ENCODE measurements at places on chromosomes 4 and X.

DNA sequence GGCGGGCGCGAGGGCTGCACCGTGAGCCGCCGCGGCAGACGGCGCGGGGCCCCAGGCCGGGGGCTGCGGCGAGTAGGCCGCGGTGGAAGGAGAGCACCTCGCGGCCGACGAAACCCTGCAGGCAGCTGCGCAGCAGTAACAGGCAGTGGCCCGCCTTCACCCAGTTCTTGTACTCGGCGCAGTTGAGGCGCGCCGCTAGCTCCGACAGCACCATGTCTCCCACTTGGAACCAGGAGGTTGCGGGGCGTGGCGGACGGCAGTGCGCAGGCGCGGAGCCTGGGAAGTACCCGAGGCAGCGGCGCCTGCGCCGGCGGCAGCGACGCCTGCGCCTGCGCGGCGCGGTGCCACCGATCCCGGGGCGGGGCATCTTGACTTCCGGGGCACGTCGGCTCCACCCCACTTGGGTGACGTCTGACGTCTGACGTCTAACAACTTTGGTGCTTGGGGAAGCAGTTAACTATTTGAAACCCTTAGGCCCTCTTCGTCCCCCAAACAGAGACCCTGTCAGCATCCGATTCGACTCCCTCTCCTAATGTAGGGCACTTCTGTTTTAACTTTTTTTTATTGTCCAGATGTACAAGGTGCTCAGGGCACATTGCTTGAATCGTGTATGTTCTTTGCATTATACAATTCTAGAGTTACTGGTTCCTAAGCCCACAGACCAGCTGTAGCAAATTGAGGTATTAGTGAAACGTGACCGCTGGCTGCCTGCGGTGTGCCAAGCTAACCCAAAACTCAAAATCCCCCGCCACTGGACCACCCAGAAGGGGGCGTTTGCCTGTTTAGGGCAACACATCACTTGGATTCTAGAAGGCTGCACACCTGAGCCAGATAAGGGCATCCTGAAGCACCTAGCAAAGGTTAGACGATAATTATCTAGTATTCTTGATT is at the start of gene CXorf38:
TSS of gene CXorf38 (minus strand) at position 255 of the 891 bp plus-strand sequence. CDS start at position 214, 41 bp downstream.
- peak; percentile 96 for DNase-seq

GRCh38 chr4:10171055-10171454 is 54.5 kb upstream of the WDR1 start:
- no peak for DNase-seq

- no peak for DNase-seq
Observed at GRCh38 chrX:37779857-37780256, at the start of gene CYBB. TSS of gene CYBB (plus strand) at chrX:37780059. CDS start at chrX:37780078, 19 bp downstream.

DNA sequence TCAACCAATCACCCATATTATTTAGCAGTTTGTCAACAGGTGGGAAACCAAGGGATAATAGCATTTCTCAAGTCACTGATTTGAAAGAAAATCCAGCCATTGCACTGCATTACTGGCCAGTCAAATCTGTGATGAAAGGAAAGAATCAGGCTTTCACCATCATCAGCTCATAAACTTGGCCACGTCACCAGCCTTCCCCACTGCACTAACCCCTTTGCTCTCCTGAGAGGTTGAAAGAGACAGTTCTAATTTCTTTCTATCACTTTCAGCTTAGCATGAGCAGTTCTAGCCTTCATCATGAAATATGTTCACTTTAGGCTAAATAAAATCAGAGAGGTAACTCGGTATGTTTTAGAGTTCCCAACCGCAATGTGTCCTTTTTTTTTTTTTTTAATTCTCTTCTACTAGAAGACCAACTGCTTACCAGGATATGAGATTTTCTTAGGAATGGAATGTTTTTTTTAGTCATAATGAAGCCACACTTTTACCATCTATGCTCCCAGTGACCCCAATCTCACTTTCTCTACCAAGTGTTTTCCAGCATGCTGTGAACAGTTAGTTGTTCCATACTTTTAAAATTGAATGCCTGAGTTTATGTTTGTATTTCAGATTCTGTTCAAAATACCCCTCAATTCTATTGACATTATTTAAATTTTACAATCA is 55.7 kb upstream of the SLC7A11 start:
- no peak for DNase-seq

GRCh38 chrX:36160081-36160480 is 240.5 kb downstream of the CFAP47 start:
- no peak for DNase-seq

DNA sequence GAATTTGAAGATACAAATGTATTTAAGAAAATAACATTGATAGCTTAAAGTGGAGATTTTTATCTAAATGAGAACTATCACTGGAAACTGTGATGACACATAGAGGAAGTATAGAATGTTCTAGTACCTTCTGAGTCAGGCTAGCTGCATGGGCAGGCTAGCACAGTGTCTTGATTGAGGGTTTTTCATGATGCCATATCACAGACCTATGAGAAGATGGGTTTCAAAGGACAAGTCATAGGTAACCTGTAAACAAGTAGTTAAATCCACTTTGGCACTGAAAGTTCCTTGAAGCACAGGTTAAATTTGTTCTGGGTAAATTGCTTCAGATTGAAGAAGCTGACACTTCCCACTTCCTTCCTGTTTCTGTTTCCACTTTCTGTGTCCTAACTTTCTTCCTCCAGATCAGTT is 48.2 kb upstream of the CDKN2AIP start:
- no peak for DNase-seq

GRCh38 chrX:10566716-10567097 is 53.7 kb downstream of the MID1 start:
- DNase-seq: no peak

GRCh38 chr4:136558940-136559494 is 973.3 kb downstream of the PCDH18 start:
- DNase-seq: no peak

GRCh38 chrX:24369816-24370215 is 9.4 kb downstream of the SUPT20HL1 start:
- DNase-seq: no peak

- no peak for DNase-seq
Observed at GRCh38 chrX:128518508-128518907, 466.3 kb upstream of the ACTRT1 start.

DNA sequence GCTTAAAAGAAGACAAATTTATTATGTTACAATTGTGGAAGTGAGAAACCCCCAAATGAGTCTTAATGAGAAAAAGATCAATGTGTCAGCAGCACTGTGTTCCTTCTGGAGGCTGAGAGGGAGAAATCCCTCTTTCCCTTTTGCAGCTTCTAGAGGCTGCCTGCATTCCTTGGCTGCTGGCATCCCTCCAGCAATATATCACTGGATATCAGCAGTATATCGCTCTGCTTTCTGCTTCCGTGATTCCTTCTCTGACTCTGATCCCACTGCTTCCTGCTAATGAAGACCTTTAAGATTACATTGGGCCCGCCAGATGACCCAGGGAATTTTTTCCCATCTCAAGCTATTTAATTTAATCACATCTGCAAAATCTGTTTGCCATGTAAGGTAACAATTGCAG is 1008.0 kb downstream of the RAPGEF2 start:
- no peak for DNase-seq

DNA sequence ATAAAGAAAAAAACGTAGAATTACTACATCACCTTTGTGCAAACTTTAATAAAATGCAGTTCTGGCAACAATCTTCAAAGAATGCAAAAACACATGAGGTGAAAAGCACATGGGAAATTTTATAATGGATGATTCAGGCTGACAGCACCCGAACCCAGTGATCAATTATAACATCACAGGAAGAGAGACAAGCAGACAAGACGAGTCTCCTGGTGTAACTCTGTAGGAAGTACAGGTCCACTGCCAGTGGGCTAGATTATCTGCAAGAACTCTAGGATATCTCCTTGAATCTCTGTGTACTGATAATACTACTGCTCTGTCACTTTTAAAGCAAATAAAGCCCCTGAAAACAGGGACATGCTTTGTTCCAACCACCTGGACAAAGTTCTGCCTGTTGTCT is 58.9 kb upstream of the NXF3 start:
- no peak for DNase-seq

DNA sequence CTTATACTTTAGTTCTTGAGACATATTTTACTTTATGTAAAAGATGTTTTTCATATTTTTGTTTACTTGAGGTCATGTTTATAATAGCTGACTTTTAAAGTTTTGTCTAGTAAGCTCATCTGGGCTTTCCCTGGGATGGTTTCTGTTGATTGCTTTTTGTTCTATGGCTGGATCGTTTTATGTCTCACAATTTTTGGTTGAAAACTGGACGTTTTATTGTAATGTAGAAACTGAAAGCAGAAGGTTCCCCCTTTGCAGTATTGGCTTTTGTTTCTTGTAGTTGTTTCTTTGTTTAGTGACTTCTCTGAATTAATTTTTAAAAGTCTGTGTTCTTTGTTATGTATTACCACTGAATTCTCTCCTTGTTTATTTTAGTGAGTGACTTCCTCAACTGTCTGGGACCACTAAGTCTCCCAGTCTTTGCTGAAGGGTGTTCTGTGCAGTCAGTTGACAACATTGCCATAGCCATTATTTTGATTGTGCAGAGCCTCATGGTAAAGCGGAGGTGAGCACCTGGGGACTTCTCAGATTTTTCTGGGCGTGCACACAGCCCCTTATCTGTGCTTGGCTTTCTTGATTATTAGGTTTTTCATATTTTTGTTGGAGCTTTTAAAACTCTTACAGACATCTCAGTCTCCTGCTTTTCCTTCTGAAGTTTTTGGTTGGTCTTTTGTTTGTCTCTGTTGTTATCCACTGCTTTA is 31.0 kb downstream of the KDM6A start:
- no peak for DNase-seq

DNA sequence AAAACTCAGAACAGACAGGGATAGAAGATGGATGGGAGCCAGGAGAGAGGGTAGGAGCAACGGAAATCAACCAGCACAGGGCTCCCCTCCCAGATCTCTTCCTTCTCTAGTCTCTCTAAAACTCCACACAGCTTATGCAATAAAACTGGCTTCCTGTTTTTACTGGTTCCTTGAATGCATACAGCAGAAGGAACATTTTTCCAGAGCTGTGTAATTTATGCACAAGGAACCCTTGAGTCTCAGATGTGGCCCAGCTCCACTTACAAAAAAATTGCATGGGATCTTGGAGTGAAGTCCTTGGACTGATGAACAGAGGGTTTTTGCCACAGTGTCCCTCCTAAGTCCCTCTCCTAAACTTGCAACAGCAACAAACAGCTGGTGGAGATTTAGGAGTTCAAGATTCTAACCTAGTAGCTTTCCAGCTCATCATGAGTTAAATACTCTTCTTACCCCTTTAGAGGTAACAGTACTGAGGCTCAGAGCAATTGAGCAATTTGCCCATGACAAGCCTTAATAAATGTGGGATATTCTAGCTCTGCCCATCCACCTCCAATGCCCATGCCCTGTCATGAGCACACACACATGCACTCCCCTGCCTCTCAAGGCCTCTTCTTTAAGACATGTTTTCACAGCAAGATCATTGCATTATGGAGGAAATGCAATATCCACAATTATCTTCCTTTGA is 18.4 kb upstream of the CC2D2A start:
- DNase-seq: no peak

- DNase-seq: no peak
Observed at GRCh38 chrX:74431797-74432196, 10.5 kb downstream of the SLC16A2 start.

GRCh38 chr4:97645071-97645821 is 498.0 kb downstream of the STPG2 start:
- DNase-seq: no peak

- no peak for DNase-seq
Observed at GRCh38 chr4:15753786-15754185, 24.3 kb upstream of the CD38 start.

GRCh38 chr4:144353292-144353691 is 212.8 kb upstream of the GYPA start:
- no peak for DNase-seq

GRCh38 chrX:3743801-3744439 is 30.5 kb upstream of the PRKX start:
- DNase-seq: no peak

DNA sequence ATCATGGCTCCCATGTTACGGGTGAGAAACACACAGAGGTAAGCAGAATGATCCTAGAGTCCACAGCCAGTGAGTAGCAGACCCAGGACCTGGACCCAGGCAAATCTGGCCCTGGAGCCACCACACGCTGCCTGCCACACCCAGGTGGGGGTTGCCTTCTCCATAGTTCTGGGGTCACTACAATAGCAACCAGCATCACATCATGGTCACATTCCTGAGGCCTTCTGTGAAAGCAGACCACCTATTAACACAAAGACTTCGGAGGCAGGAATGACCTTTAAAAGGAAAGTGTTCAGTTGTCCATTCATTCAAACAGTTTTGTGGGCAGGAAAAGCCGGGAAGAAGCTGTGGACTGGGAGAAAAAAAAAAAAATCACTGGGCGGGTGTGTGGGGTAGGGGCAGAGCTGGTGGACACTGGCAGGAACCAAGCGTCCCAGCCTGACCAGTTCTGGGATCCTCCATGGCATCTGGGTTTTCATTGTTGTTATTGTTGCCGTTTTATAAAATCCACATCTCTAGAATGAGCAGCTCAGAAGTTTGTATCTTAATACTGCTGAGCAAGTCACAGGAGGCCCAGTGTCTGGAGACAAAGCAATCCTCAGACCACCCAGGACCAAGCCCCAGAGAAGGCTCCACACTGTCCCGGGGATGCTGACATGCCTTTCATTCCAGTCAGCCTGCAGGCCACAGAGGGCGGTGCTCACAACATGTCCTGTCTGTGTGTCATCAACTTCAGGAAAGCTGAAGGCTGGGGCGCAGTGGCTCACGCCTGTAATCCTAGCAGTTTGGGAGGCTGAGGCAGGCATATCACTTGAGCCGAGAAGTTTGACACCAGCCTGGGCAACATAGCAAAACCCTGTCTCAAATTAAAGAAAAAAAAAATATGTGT is 67.0 kb downstream of the SEL1L3 start:
- no peak for DNase-seq

DNA sequence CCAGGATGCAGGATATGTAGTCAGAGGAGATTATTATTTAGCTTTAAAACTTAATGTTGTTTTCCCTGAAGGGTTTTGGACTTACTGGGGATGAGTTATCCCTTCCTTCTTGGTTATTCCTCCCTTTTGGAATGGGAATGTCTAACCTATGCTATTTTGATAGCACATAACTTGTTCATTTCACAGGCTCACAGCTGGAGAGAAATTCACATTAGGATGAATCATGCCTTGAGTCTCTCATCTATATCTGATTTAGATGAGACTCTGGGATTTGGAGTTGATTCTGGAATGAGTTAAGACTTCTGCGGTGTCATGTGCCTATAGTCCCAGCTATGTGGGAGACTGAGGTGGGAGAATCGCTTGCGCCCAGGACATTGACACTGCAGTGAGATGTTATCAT is 81.1 kb downstream of the ATP11C start:
- no peak for DNase-seq

GRCh38 chr4:169955521-169955920 is 70.7 kb downstream of the MFAP3L start:
- no peak for DNase-seq

- DNase-seq: no peak
Observed at GRCh38 chrX:119158226-119158625, 30.6 kb upstream of the KIAA1210 start.

GRCh38 chrX:29419774-29420553 is 795.4 kb upstream of the MAGEB2 start:
- DNase-seq: no peak

Data from stimulated activated CD4-positive, alpha-beta T cell treated with anti-CD3 and anti-CD28 coated beads, TNF-alpha, amount 100 ng/mL, for 1 hour (primary cell).